ENCODE measurements at places on chromosomes 16 and 17.

- peak; percentile 86 for DNase-seq
Observed at GRCh38 chr16:87918338-87918737, 18.0 kb downstream of the CA5A start.

- no peak for DNase-seq
Observed at GRCh38 chr17:42669977-42670788, 6.6 kb downstream of the PLEKHH3 start.

- DNase-seq = no peak
Observed at GRCh38 chr17:17492571-17492970, 3.6 kb downstream of the RASD1 start.

- no peak for DNase-seq
Observed at GRCh38 chr17:68599091-68599490, 2.1 kb downstream of the FAM20A start.

DNA sequence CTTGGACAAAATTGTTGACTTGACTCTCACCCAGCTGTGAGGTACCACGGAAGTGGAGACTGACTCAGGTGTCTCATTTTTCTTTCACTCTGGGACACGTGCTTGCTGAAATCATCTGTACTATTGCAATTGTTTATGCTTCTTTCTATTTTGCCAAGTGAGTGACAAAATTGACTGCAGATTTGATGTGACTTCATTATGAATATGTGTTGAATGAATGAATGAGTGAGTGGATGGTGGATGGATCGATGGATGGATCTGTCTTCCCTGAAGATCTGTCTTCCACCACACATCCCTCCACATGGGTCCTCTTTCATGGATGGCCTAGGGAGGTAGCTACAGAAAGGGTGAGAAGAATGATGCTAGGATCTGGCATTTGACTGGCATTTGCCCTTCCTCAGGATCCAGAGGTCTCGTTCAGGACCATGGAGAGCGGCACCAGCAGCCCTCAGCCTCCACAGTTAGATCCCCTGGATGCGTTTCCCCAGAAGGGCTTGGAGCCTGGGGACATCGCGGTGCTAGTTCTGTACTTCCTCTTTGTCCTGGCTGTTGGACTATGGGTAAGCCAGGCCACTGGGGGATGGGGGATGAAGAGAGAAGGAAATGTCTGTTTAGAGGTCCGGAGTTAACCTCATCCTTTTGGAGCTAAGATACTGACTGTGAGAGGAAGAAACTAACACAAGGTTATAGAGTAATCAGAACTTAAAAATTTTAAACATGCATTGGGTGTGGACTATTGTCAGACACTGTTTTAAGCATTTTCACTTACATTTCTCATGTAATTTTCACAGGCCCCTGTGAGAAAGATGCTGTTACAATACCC, 12.7 kb downstream of the SLC5A11 start:
- peak; percentile 57 for DNase-seq

GRCh38 chr17:1153795-1154546, 25.8 kb downstream of the ABR start:
- peak; percentile 52 for DNase-seq

DNA sequence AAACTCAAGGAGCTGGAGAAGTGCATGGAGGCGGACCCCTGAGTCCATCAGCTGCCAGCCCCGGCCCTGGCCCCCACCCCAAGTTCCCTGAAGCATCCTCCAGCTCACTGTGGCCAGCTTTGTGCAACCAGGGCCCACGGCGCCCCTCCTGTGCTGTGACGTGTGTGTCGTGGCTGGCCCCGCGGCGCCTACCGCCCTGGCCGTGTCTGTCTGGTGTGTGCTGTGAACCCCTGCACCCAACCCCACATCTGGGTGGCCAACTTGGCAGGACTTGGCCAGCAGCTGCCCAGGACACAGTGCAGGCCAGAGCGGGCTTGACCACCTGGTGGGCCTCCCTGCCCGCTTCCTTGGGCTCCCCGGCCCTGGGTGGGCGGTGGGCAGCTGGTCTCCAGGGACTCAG, 3.2 kb downstream of the TSR3 start:
- DNase-seq = no peak

- no peak for DNase-seq
Observed at GRCh38 chr17:76544546-76545365, 4.9 kb downstream of the PRCD start.

DNA sequence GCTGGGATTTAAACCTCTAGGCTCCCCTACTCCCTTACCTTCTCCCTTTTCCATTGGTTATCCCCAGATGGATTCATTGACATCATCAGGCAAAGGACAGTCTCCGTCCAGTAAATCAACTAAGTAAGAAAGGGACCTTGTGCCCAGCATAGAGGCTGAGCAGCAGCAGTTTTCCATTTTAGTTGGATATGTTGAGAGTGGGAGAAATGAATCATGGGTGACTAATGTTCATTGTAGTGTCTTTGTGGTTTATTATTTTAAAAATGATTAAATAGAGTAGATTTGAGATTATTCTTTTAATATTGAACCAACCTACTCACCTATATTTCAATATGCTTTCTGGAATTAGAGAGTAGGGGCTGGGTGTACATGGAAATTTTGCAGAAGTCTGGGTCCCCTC, 99.4 kb upstream of the CACNG3 start:
- DNase-seq = no peak

GRCh38 chr17:50608700-50609379, 25.8 kb upstream of the ABCC3 start:
- no peak for DNase-seq

GRCh38 chr16:70682239-70683145, 3.4 kb downstream of the MTSS2 start:
- DNase-seq = no peak

- peak; percentile 7 for DNase-seq
Observed at GRCh38 chr16:48076455-48077012, 79.3 kb downstream of the ABCC12 start.

DNA sequence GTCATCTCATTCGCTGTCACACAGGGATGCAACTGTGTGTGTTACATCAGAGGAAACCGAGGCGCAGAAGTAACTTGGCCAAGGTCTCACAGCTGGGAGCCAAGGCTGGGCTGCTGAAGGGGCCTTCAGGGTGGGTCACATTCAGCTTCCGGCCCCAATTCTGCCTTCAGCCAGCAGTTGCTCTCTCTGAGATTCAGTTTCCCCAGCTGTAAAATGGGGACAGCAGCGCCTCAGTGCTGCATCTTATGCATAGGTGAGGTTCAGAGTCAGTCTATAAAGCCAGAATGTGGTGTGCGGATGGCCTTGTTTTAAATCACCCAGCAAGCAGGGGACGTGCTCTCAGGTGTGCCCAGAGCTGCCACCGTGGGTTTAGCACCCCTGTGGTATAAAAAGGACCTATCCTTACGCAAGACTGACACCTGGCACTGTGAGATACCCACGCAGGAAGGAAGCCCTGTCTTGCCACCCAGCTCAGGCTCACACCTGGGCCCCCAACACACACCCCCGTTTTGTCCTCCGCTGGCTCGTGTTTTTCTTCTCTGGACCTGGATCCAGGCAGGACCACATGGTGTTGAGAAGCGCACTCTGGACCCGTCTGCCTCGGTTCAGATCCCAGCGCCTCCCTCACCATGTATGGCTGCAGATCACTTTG, 94.6 kb upstream of the GSE1 start:
- DNase-seq = no peak

DNA sequence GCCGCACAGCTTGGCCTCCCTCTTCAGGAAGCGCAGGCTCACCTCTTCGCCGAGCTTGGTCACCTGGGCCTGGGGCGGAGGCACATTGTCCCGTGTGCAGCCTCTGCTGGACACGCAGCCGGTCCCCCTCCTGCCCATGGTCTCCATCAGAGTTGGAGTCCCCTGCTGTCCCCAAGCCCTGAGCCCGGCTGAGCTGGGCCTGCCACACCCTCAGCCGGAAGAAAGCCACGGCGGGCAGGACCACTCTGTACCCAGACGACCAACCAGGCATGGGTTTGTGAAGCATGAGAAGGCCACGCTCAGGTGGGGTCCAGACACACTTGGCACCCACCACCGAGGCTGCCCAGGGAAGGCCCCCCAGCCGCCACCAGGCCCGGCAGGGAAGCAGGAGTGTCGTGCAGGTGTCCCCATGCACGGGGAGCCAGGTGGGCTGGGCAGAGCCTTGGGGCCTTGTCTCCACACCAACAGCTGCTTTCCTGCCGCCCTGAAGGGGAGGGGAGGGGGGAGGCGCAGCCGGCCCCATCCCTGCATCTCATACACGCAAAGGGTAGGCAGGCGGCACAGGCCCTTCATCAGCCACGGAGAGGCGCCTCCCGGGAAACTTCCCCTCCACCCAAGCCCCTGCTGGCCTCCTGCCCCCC, 5.2 kb downstream of the CCDC154 start:
- no peak for DNase-seq

- DNase-seq = peak; percentile 79
Observed at GRCh38 chr17:29219378-29220047, 27.1 kb upstream of the CRYBA1 start.

DNA sequence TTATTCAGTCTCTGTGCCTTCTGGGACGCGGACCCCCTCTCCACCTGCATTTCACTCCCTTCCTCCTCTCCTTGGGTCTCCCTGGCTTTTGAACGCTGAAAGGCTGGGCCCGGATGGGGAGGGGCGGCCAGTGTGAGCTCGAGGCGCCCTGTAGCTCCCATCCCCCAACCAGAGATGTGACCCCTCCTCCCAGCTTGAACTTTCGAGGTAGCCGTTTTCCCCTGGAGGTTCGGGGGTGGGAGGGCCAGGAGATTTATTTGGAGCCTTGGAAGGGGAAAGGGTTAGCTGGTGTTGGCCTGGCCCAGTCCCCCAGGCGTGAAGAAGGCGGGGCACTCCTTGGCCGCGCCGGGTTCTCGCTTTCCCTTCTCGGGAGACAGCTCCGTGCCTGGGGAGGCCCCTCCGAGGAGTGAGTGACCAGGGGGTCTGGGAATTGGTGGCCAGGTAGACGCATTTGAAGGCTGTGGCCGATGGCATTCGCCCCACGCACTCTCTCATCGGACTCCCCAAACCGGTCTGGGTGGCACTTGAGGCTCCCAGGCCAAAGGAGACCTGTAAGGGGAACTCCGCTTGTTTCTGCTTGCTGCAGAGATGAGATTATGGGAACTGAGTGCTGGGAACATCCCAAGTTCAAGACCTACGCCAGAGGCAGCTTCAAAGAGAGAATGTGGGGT, 942 bp downstream of the LDAF1 start:
- DNase-seq = peak; percentile 73

GRCh38 chr17:30349252-30349651, 15.4 kb upstream of the TMIGD1 start:
- no peak for DNase-seq

DNA sequence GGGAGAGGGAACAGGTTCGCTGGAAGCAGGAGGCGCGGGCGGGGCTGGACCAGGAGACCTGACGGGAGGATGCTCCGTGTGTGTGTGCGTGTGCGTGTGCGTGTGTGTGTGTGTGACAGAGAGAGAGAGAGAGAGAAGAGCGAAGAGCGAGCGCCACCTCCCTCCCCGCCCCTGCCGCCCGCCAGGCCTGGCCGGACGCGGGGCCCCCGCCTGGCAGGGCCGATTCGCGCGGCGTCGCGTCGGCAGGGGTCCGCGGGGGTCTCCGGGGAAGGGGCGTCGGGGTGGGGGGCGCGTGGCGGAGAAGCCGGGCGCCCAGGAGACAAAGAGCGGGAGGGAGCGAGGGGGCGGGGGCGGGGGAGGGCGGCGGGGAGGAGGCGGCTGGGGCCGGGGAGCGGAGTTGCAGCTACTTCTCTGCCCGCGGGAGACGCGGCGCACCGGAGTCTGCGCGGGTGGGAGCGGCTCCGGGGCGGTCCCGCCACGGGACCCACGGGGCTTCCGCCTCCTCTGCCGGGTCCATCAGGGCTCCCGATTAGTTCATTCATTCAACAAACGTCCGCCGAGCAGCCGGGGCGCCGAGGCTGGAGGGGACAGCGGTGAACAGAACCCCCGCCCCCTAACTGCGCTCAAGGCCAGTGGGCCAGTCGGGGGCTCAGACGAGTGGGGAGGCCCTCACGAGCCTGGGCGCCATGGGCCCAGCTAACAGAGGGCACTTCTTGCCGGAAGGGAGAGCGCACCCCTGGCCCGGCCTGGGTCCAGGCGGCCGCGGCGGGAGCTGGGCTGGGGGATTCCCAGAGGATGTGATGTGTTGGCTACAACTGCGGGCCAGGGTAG, at the start of gene SAMD14:
SAMD14 (minus strand) TSS at position 433 of the 831 bp plus-strand sequence. CDS start 5,201 bp downstream, outside the sequence.
- DNase-seq = no peak

GRCh38 chr16:11161974-11162373, 94.0 kb downstream of the SOCS1 start:
- DNase-seq = no peak

DNA sequence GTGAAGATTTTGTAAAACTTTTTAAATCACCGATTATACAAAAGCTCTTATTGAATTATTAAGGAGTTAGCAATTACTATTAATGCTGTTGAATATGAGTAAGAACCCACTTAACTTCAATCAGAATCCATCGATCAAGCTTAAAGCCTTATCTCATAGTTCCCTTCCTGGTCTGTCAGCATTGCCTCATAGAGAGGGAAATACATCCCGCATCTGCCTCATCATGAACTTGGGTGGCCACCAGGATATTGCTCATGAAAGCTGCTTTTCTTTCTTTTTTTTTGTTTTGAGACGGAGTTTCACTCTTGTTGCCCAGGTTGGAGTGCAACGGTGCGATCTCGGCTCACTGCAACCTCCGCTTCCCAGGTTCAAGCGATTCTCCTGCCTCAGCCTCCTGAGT, 66.7 kb downstream of the PIGL start:
- no peak for DNase-seq

GRCh38 chr16:65099607-65100006, 22.3 kb downstream of the CDH11 start:
- DNase-seq = no peak

GRCh38 chr17:10114931-10115535, 83.4 kb downstream of the GAS7 start:
- DNase-seq = peak; percentile 71
